ENCODE measurements at places on chromosomes 13 and 19.
A peak's percentile ranks its signal among the peaks of the same experiment; 100 is the strongest.

- no peak for DNase-seq
These were observed 1.7 kb upstream of the PRX start for GRCh38 chr19:40414542-40415535.

DNA sequence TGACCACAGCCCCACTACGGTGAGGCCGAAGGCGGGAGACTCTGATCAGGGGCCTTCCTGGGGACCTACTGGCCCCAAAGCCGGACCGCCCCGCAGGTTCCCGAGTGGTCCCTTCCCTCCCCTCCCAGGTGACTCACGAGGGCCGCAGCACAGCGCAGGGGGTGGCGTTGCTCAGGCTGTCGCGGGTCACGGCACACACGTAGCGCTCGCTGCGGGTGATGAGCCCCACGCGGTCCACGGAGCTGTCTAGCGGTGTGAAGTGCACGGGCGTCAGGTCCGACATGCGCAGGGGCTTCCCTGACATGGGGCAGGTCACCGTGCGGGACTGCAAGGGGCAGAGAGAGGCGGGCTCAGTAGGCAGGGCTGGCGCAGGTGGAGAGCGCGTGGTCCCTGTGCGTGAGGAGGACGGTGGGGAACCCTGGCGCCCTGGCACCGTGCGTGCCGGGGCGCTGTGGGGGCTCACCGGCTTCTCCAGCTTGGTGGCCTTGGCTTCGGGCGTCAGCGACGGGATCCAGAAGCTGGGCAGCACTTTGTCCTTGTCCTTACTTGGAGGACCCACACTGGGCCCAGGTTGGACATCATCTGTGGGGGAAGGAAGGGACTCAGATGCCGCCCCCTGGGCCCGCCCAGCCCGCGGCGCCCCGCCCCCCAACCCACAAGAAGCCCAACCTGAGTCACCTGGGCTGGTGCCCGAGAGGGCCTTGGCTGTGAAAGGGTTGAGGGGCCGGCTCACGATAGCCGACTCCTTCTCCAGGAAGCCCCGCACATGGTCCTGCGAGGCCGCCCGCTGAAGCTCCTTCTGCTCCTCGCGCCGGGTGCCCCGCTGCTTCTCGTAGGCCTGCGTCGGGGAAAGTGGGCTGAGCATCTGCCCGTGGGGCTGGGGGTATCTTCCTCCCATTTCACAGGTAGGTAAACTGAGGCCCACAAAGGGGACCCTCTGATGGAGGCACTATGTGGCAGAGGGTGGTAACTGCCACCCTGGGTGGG lies 23.7 kb downstream of the NOSIP start:
- peak; percentile 53 for DNase-seq

GRCh38 chr13:98954313-98954712 lies 23.6 kb downstream of the DOCK9 start:
- DNase-seq: no peak

GRCh38 chr13:23770428-23770827 lies 118.8 kb downstream of the MIPEP start:
- no peak for DNase-seq

GRCh38 chr13:36030670-36031331 lies 100.4 kb downstream of the DCLK1 start:
- no peak for DNase-seq

DNA sequence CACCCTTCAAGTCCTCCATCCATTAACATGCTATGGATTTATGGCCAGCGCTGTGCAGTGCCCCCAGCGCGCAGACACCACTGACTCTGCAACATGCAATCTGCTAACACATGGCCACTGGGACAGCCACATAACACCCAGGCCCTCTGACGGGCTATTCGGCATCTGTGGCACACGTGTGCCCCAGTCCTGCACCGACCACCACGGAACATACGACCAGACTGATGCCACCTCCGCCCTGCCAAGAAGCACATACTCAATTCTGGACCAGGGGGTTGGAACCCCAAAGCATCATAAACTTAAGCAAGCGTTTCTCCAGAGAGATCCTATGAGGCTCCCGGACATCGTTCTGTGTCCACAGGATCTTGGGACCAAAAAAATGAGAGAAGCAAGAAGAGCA lies 9.8 kb downstream of the STK24 start:
- DNase-seq: no peak

- no peak for DNase-seq
These were observed 197.9 kb downstream of the SUCLA2 start for GRCh38 chr13:47803131-47803530.

DNA sequence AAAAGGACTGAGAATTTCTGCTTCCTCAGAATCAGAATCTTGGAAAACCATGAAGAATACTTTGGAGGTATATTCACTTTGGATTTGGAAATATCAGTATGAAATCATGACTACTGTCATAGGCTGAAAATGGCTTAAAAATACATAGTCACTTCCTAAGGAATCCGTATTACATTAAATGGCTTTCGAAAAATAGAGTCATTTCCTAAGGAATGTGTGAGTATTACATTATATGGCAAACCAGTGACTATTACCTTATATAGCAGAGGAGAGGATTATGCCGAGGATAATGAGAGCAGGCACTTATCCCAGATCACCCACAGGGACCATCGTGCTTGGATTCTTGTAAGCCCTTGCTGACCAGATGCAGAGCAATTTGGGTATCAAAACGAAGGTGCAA lies 1471.8 kb downstream of the EFNB2 start:
- DNase-seq: no peak

DNA sequence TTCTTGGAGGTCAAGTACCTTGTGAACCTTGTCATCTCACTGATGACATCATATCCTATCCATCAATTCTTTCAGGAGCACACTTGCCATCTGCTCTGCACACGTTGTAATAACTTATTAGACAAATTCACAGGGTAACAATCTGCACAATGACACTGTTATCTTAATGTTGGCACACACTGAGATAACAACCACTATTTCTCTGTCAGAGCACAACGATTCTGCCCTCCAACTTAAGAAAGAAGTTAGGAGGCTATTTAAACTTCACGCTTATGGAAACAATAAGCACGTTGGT lies 351.3 kb downstream of the DACH1 start:
- DNase-seq: no peak

- no peak for DNase-seq
These were observed 8.3 kb downstream of the CCDC9 start for GRCh38 chr19:47264629-47265028.

DNA sequence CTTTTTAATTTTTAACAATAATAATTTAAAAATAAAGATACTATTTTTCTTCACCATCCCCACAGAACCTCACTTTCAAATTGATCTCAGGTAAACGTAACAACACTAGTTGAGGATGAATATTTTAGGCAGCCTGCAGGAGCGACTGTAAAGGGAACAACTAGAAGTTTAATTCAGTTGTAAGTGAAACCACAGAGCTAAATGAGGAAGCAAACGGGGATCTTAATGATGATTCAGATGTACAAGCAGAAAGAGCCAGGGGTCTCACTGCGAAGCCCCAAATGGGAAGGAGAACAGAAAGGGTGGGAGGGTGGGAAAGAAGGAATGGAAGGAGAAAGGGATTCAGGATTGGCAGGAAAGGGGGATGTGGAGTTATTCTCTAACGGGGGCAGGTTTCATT lies 54.6 kb upstream of the RAP2A start:
- no peak for DNase-seq

DNA sequence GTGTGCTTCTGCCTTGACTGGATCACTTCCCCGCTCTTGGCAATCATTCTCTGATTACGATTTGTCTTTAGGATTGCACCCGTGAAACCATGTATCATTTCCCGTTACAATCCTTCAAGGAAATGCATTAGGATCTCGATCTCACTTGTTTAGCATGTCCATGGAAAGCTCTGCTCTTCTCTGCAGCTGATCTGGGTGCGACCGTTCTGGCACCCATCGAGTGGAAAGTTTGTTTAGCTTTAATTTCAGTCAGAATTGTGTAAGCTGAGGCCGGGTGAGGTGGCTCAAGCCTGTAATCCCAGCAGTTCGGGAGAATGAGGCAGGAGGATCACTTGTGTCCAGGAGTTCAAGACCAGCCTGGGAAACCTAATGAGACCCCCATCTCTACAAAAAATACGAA lies 30.9 kb downstream of the NUMBL start:
- no peak for DNase-seq

DNA sequence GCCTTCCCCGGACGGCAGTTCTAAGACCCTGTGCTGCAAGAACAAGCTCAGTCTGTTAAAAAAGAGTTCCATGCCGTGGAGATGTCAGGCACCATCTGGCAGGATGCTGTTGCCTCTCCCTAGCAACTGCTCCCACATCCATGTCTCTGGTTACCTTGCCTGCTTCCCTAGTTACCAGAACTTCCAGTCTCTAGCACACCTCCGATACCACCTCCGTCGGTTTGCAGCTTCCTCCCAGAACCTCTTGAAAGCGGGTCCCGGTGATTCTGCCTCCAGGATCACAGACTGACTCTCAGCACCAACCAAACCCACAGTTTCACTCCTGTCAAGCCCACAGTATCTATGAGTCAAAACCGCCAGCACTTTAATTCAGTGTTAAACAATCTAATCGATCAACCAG lies 55.4 kb downstream of the KCTD12 start:
- no peak for DNase-seq

GRCh38 chr19:35069696-35070095 lies 28.2 kb downstream of the HPN start:
- no peak for DNase-seq

DNA sequence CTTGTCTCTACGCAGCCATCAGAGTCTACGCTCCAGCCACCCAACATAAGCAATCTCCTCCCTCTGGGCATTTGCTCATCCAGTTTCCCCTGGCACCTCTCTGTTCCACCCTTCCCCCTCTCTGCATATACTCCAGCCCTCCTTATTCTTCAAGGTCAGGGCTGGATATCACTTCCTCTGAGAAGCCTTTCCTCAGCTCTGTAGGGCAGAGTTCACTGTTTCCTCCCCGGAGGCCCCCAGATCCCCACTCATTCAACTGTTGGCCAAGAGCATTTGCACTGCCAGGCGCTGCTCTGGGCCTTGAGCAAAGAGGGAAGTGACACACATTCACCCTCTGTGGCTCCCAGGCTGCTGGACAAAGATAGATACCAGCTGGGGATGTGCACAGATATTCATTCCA lies 3.3 kb downstream of the FCGRT start:
- no peak for DNase-seq

DNA sequence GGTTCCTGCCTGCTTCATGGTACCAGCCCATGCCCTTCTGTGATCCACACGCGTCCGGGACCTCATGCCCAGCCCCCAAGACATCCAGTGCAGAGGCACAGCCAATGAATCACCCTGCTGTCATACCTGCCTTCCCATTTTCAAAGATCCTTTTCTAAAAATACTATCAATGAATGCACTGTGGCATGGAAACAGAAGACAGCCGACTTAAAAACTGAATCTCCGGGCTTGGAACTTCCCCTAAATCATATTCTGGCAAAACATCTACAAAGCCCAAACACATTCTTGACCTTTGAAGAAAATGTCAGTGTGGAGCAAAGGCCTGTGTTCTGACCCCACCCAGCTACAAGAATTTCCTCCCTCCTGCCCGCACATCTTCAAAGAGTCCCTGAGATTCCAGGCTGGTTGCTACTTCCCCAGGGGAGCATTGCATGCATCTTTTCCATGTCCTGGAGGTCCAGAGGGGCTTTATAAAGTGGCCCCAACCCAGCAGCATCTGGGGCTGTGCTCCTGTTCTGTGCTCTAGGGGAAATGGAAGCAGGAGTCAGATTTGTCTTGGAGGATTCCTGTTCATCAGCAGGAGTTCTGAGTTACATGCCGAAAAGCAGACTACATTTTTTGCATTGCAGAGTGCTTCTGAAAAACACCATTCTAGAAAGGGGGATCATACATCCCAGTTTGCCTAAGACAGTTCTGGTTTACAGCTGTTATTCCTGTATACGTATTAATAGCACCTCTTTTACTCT lies 135.2 kb downstream of the USP12 start:
- DNase-seq: no peak

- DNase-seq: peak; percentile 59
These were observed 11.3 kb downstream of the EPS8L1 start for GRCh38 chr19:55086730-55087541.

- no peak for DNase-seq
These were observed 35.8 kb downstream of the ZNF473 start for GRCh38 chr19:50061650-50062049.

GRCh38 chr13:85930108-85930507 lies 130.9 kb upstream of the SLITRK6 start:
- no peak for DNase-seq

DNA sequence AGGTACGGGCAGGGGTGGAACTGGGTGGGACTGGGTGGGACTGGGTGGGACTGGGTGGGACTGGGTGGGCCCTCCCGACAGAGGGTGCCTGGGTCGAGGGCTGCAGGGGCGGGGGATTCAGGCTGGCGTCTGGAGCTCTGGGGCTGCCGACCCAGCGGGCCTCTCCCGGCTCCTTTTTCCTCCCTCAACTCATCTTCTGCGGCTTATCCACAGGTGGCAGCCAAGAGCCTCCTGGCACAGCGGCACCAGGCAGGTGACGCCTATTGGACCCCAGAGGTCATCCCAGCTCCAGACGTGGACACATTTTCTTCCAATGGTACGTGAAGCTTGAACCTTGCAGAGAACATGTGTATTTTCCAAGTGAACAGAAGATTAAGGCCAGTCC lies 533 bp downstream of the ZNF544 start:
- DNase-seq: peak; percentile 7

GRCh38 chr19:50020481-50020880 lies 4.7 kb downstream of the VRK3 start:
- DNase-seq: no peak

GRCh38 chr13:111954661-111955411 lies 112.1 kb upstream of the SOX1 start:
- DNase-seq: no peak

- no peak for DNase-seq
These were observed 25.4 kb downstream of the PCDH9 start for GRCh38 chr13:67204764-67205163.

DNA sequence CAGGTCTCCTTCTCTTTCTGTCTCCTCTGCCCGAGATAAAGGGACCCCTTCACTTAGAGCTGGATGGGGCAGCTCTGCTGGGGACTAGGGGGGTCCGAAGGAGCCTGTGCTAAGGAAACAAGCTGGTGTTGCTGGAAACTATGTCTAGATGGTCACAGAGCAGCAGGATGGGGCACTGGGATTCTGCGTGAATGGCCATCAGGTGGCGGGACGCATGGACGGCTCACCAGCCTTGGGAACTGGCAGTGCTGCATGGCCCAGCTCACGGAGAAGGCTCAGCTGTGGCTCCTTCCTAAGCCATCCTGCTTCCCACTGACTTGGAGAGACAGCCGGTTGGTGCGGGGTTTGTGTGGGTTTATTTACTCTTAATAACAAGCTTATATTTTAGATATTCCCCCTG lies 411.8 kb downstream of the ZNF536 start:
- DNase-seq: no peak

DNA sequence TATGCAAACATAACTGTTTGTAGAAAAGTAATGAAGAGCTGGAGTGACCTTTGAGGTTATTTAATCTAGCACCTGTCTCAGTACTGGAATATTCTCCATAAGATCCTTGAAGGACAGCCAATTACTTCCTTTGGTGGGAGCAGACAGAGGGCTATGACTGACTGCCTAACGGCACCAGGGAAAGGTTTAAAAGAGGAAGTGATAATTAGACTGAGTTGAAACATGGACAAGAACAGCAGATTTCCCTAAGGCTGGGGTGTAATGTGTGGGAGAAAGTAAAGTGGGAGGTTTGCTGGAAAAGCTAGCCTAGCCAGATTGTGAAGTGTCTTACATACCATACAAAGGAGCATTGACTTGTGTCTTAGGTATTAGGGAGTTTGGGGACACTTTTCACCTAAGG lies 191.3 kb upstream of the PCDH9 start:
- DNase-seq: no peak
